ENCODE measurements at places on chromosomes 1 and 21.

GRCh38 chr1:109914587-109915240, 4.1 kb downstream of the CSF1 start:
- no peak for DNase-seq

DNA sequence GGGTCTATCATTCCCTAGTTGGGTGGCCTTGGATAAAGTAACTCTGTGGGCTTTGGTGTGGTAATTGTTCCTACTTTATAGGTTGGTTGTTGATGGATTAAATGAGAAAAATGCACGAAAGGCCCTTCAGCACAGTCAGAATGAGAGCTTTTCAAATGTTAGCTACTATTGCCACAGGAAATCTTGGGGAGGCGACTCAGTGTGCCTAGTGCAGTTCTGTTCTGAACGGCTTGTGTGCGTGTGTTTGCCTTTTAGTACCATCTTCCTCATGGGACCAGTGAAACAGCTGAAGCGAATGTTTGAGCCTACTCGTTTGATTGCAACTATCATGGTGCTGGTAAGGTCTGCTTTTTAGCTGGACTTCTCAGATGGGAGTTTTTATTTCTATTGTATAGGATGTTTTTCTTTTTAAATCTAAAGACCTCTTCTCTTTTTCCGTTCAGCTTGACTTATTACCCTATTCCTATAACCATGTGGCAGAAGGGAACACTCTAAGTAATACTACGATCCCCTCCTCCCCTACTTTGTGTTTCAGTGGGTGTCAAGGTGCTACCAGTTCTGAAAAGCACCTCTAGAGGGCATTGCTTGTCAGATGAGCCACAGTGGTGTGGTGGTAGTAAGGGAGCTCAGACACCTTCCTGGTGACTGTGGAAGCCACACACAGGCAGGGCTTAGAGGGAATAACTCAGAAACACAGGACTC, 9.2 kb downstream of the SFT2D2 start:
- no peak for DNase-seq

DNA sequence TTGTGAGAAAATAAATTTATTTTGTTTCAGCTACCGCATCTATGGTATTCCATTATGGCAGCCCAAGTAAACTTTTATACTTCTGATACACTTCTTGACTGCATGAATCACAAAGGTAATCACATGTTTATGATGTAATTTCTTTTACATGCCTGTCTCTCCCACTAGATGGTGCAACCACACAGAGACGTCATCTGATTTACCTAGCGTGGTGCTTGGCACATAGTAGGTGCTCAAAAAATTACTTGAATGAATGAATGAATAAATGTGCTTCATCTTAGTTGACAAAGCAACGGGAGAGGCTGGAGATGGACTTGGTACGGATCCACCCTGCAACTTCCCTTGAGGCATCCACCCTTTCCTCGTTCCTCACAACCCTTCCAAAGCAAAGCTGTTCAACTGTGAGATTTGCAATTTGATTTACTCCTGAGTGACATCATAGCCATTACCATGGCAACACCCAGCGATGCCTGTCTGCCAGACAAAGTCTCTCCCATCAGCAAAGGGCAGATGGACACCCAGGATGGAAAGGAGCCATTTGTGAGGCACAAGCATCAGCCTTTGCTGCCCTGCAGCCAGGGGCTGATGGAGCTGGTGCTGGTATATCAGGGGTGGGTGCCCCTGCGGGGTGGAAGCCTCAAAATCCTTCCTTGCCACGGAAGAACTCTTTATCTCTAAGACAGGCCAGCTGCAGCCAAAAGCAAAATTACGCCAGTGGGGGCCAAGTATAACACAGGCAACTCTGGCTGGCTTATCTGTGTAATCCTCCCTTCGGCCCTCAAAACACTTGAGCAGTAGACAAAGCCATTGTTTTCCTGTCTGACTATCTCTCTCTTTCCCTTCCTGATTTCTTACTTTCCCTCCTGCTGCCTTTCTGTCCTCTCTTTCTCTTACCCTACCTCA, 18.9 kb upstream of the VWA5B1 start:
- no peak for DNase-seq

DNA sequence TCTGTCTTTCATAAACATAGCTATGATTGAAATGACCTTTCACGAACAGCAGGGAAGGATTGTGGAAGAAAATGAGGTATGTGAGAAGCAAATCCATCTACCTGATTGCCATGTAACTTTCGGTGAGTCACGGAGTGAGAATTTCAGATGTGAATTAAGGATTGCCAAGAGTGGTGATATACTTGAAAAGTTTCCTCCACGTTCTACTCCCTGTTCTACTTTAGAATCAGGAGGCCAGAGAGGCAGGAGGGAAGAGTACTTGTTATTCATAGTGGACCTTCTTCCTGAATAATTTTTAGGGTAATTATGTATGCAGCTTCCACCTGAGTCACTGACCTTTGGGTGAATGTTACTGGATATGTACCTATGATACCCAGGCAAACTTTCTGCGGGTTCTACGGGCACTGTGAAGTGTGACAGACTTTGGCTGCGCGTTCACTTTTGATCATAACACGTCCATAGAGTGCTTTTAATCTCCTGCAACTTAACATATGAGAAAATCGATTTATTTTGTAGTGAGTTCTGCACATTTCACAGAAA, 2.6 kb upstream of the KCNE1 start:
- DNase-seq: no peak

- no peak for DNase-seq
These were observed 10.0 kb downstream of the MAP3K21 start for GRCh38 chr1:233337505-233337904.

- no peak for DNase-seq
These were observed 4.7 kb downstream of the ACAP3 start for GRCh38 chr1:1302951-1303509.

DNA sequence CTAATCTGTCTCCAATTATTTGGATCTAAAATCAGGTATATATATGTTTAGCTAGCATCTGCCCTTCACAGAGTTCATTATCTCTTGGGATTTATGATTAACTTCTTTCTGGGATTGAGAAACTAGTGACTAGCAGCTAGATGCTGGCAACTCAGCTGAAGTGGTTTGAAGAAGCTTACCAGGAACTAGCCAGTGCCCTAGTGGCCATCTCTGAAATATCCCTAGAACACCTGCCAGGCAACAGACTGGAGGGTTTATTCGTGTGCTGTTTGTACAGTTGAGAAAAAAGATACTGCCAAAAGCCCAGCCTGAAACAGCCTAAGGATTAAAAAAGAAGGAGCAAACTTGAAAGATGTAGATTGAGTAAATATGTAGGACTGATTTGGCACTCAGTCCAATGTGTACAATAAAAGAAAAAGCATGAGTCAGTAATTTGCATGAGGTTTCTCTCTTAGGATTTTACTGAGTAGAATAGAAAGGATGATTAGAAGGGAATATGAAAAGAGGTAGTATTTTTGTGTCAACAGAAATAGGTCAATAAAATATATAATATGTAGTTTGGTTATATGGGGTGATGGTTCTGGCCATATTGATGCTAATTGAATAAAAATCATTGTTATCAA, 1144.6 kb upstream of the ADGRL2 start:
- DNase-seq: no peak

GRCh38 chr1:112793631-112794565, 78.8 kb upstream of the PPM1J start:
- DNase-seq: no peak

Data from stimulated activated CD4-positive, alpha-beta T cell treated with anti-CD3 and anti-CD28 coated beads, TNF-alpha, amount 100 ng/mL, for 1 hour (primary cell).